Fibroblast of gingiva (primary cell): ENCODE measurements at places on chromosomes 1 and 21.

- no peak for DNase-seq
Observed at GRCh38 chr1:207812778-207813511, 61.1 kb downstream of the CD46 start.

DNA sequence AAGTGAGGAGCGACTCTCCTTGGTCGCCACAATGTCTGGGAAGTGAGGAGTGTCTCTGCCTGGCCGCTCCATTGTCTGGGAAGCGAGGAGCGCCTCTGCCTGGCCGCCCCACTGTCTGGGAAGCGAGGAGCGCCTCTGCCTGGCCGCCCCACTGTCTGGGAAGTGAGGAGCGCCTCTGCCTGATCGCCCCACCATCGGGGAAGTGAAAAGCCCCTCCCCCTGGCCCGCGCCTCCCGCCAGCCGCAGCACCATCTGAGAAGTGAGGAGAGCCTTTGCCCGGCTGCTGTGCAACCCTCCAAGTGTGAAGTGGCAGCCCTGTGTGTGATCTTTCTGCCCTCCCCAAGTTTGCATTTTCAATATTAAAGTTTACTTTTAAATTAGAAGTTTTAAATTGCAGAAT lies 95.0 kb upstream of the PPP2R5A start:
- no peak for DNase-seq

GRCh38 chr1:34744851-34745250 lies 10.0 kb upstream of the GJB5 start:
- no peak for DNase-seq

DNA sequence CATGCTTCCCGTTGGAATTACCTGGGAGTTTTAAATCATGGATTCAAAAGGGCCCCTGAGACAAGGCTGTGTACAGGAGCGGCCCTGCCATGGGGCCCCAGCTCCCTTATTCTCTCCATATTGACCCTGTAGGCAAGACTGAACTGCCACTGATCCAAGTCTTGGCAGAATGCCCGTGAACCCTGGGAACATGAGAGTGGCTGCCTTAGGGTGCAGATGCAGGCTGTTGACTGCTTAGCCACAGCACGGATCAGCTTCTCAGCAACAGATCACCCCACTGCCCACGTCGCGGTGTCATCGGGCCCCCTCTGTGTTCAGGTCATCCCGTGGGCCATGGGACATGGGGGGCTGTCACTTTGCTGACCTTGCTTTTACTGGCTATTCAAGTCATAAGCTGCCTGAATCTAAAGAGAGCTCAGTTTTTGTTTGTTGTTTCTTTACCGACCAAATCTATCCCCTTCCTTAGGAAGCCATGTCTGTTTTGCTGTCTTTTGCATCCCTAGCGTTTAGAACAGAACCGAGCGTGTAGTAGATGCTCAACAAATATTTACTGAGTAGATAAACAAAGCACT lies 83.4 kb downstream of the MATN1 start:
- no peak for DNase-seq
